ENCODE measurements at places on chromosomes 7 and 10.

DNA sequence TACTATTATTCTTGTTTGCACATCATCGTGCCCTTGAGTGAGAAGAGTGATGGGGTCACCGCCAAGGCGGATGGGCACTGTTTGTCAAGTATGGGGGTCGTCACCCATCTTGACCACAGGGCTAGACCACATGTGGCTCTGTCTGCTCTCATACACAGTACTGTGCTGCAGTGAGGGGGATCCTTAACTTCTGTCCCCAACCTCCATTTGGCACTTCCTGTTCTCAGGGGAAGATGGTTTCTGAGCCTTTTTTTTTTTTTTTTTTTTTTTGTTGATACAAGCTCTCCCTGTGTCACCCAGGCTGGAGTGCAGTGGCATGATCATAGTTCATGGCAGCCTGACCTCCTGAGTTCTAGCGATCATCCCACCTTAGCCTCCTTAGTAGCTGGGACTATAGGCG, 13.6 kb downstream of the WBP1L start:
- DNase-seq, result no peak

DNA sequence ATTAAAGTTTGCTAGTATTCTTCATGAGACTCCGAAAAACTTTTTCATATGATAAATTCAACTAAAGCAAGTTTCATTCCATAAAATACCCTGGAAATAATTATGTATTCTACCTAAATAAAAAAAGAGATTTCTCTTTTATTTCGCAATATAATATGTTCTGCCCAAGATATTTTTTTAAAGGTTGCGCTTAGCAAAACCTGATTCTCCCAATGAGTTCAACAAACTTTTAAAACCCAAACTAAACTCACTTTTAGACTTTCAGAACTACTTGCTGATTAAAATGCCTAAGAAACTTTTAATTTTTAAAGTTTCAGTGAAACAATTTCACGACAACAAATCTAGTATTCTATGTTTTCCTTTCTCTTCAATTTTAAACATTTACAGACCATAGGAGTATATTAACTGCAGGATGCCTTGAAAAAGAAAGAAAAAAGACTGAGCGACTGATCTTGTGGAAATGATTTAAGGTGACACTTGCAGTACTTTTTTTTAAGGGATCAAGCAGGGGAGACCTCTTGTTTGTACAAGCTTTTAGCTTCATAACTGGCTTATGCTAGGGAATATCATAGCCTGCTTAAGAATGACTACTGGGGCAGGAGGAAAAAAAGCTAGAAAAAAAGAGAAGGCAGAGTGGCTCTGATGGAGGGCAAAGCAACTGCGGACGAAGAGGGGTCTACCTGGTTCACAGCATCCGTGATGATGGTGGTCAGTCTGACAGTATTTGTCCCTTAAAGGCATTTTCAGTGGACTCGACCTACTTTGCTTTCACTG, 1.5 kb downstream of the ZNF800 start:
- no peak for DNase-seq

DNA sequence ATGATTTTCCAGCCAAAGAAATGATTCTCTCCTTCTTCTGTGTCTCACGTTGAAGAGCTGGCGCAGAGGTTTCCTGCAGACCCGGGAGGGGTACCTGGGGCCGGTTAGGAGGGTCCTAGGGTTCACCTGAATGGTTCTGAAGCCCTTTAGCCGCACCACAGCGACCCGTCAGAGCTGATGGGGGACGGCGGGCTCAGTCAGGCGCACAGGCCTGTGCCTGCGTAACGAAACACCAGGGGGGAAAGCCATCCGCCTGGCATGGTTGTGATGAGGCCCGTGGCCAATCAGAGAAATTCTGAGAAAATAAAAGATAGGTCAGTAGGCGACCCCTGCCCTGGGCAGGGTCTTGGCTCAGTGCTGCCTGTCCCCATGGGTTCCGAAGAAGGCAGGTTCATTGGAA, 35.6 kb downstream of the FAM20C start:
- no peak for DNase-seq

DNA sequence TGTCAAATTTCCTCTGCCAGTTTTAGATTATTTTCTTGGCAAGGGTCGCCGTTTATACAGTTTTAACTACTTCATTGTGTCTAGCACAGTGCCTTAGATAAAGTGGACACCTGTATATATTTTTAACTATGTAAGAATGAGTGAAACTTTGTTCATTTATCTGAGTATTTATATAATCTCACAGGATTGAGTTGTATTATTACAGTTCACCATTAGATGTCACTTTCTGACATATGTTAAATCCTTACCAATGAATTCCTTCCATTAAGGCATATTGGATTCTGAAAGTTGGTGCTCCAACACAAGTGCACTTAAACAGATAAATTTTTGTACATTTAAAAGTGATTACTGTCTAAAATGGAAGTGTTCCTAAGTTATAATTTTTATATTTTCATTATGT, 43.0 kb downstream of the ZMYND11 start:
- DNase-seq, result no peak

DNA sequence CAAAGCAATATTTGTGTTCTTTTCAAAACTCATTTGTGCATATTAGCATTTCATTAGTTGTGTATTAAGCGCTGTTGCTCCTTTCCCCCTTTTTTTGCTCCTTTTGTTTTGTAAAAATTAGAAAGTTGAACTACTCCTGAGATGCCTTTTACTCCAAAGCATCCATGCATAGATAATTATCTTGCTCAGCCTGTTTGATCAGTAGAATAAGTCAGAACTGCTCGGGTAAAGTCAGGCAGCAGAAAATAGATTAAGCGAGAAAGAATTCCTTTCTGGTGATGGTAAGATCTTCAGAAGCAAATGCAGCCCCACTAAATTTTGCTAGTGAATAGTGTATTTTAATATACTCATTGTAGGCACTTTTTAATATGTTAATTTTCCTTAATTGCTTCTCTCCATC, 227.1 kb downstream of the TEX36 start:
- DNase-seq, result no peak

- no peak for DNase-seq
Observed at GRCh38 chr7:93044147-93044810, 73.5 kb downstream of the SAMD9 start.

GRCh38 chr10:31754803-31755624, 173.6 kb downstream of the ARHGAP12 start:
- no peak for DNase-seq

- DNase-seq, result no peak
Observed at GRCh38 chr10:48213047-48213446, 61.4 kb downstream of the FRMPD2 start.

- DNase-seq, result no peak
Observed at GRCh38 chr10:48251152-48251524, 23.4 kb downstream of the FRMPD2 start.

- DNase-seq, result no peak
Observed at GRCh38 chr10:8614054-8614565, 559.6 kb downstream of the GATA3 start.

DNA sequence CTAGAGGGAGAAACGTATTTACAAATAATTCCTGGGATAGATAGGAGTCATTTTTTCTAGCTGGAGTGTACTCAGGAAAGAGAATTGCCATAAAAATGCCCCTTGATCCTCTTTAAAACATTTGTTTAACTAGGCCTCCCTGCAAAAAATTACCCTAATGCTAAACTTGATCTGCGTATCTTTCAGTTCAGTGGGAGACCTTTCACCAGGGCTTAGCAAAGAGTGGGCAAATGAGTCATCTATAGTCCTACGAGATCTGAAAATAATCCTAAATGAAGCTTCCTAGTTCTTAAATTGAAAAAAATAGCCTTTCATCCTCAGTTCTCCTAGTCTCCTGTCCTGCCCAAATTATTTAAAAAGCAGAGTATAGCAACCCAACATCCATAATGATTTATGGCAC, 198.6 kb upstream of the FRMD4A start:
- DNase-seq, result no peak

GRCh38 chr7:148209643-148210190, 380.8 kb upstream of the C7orf33 start:
- no peak for DNase-seq

DNA sequence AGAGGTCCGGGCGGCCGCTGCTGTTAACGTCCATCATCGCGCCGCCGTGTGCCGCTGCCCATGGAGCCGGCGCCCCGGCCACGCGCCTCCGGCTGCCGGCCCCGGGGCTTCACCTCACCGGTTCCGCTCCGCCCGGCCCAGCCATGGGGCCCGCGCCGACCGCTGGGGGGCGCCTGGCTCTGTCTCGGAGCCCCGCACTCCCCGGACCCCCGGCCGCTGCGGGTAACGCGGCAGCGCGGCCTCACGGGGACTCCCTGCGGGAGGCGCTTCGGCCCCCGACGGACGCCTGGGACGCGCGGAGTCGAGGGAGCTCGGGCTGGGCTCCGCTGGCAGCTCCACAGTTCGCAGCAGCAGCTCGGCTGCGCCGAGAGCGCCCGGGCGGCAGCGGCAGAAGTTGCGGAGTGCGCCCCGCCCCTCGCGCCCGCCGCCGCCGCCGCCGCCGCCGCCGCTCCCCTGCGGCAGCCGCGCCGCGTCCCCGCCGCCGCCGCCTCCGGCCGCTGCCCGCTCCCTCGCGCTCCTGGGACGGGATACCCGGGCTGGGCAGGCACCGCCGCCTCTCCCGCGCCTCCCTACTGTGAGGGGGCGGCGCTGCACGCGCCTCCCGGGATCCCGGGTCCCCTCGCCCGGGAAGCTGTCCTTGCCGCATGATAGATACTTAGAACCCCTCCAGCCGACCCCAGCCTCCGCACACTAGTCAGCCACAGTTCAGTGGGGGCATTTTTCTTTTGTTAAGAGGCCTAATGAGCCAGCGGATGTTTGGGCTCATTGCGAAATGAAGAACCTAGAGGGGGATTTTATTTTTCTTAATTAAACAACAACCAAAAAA, at the start of gene HTR7:
HTR7 (minus strand) TSS at position 405 of the 826 bp plus-strand sequence; CDS start at position 37, 368 bp downstream.
- DNase-seq, result peak; percentile 68

Measured in stimulated activated CD4-positive, alpha-beta T cell treated with anti-CD3 and anti-CD28 coated beads, Interleukin-4, amount 100 ng/mL, for 1 hour (primary cell).